GM19239 (cell line): ENCODE measurements at places on chromosomes 7 and 10.

DNA sequence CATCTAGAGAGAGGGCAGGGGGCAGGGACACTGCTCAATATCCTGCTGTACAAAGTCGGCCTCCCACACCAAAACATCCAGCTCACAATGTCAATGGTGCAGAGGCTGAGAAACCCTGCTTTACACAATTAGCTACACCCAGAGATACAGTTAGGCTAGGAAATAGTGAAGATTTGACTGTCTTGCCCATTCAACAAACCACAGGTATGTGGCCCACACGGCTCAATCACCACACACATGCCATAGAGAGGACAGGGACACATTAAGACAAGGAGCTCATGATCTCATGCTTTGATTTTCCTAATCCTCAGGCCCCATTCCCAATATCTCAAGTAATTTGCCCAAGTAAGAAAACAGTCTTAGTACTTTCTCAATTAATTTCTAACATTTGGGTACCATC is 110.4 kb downstream of the OSBPL3 start:
- no peak for DNase-seq

DNA sequence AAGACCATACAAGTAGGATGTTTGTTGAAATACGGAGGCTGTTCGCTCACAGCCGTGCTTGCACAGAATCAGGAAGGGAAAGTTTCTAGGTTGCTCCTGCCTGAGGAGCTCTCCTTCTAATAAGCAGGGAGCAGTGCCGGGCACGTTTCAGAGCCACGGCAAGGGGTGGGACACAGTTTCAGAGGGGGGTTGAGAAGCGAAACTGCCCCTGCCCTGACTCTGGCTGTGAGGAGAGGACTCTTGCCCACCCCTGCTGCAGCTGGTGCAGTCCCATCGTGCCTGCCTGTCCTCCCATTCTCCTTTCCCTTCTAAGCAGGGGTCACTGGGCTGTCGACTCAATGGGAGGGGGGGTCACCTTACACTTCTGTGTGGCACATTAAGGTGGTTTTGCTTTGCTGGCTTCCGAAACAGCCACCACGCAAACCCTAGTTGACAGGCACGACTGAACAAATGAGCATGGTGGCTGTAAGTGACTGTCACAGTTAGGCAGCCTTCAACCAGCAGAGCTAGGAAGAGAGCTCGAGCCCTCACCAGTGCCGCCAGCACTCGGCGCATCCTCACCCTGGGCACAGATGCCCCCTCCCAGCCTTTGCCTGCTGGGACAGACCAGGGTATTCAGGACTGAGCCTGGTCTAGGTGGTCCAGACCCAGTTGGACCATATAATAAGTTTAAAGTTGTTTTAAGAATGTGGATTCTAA is 37.5 kb downstream of the ZNF467 start:
- no peak for DNase-seq

DNA sequence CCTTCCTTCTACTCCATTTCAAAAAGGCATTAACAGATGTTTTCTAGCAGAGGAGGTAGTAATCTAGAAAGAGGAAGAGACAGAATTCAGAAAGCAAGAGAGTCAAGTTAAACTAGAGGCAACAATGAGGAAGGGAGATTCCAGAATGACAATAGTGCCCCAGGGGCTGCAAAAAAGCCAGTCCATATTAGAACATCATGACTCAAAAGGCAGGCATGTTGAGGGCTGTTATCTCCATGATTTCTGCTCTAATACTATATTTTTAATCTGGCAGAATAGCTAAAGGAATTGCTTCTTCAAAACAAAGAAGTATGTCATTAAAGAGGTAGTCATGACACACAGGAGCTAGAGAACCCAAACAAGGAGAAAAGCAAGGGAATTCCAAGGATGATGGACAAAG is 599.6 kb downstream of the INHBA start:
- no peak for DNase-seq

- no peak for DNase-seq
These were observed 621.3 kb downstream of the KCNMA1 start for GRCh38 chr10:77016278-77016815.

- no peak for DNase-seq
These were observed 8.2 kb downstream of the DNA2 start for GRCh38 chr10:68463365-68464093.

DNA sequence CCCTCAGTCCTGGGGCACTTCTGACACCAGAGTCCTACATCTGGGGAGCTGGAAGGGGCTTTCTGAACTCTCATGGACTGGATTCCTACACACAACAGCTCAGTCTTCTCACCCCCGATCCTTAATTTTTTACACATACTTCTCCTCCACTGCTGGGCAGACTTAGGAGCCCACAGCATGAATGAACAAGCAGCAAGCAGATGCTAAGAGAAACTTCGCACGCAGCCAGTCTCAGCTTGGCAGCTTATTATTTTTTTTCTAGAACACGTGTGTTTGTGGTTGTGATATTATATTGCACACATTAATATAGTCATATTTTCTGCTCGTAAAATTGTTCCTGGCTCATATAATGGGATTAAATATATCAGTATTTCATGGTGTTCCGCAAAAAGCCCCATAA is 50.9 kb upstream of the LOXL4 start:
- DNase-seq = no peak

GRCh38 chr10:126661356-126661755 is 9.1 kb downstream of the C10orf90 start:
- no peak for DNase-seq

GRCh38 chr10:71974489-71975021 is 10.4 kb downstream of the CHST3 start:
- no peak for DNase-seq

- DNase-seq = no peak
These were observed 129.7 kb upstream of the PPP2R2D start for GRCh38 chr10:131770946-131771633.
